ENCODE measurements at places on chromosomes 6 and 20.

DNA sequence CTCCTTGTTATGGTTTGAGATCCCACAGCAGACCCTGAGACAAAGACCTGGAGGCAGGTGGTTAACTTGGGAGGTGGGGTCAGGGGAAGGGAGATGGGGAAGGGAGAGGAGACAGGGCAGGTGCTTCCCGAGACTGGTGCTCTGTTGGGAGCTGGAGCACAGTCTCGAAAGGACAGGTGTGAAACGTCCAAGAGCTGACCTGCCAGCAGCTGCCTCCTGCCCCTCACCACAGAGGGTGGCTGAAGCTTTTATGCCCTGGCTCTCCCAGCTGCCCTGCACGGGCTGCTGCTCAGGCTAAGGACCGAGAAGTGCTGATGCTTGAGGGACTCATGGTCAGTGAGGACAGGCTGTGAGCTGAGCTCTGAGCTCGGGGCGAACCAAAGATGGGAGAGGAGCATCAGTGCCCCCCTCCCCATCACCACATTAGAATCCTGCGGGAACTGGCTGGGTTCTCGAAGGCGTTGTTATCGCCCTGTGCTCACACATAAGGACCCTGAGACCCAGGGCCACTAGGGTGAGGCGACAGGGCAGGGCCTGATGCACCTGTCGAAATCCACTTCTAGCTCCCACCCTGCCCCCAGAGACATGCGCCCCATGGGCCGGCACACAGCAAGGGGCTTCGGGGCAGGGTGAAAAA lies 25.3 kb upstream of the CD93 start:
- DNase-seq: no peak

DNA sequence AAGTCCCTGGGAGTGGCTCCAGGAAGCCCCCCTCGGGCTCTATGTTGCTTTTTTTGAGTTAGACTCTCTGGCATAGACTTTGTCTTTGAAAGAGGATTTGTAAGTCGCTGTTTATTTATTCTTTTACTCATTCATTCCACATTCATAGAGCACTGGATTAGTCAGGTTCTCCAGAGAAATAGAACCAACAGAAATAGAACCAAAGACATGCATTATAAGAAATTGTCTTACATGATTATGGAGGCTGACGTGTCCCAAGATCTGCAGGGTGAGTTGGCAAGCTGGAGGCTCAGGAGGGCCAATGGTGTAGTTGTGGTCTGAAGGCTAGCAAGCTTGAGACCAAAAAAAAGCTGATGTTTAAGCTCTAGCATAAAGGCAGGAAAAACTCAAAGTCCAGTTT lies 98.3 kb upstream of the CHD6 start:
- no peak for DNase-seq

DNA sequence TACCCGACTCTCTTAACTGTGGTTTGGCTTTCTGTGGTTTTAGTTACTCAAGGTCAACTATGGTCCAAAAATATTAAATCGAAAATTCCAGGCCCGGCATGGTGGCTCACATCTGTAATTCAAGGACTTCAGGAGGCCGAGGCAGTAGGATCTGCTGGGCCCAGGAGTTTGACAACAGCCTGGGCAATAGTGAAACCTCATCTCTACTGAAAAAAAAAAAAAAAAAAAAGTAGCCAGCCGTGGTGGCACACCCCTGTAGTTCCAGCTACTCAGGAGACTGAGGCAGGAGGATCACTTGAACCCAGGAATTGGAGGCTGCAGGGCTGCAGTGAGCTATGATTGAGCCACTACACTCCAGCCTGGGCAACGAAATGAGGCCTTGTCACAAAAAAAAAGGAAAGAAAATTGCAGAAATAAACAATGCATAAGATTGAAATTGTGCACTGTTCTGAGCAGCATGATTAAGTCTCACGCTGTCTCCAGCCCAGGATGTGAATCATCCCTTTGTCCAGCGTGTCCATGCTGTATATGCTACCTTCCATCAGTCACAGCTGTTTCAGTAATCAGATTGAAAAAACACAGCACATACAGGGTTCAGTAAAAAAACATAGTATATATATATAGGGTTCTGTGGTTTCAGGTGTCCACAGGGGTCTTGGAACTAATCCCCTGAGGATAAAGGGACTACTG lies 40.7 kb downstream of the RGS17 start:
- peak; percentile 35 for DNase-seq

GRCh38 chr6:42423244-42423643 lies 28.5 kb downstream of the TRERF1 start:
- DNase-seq: no peak

DNA sequence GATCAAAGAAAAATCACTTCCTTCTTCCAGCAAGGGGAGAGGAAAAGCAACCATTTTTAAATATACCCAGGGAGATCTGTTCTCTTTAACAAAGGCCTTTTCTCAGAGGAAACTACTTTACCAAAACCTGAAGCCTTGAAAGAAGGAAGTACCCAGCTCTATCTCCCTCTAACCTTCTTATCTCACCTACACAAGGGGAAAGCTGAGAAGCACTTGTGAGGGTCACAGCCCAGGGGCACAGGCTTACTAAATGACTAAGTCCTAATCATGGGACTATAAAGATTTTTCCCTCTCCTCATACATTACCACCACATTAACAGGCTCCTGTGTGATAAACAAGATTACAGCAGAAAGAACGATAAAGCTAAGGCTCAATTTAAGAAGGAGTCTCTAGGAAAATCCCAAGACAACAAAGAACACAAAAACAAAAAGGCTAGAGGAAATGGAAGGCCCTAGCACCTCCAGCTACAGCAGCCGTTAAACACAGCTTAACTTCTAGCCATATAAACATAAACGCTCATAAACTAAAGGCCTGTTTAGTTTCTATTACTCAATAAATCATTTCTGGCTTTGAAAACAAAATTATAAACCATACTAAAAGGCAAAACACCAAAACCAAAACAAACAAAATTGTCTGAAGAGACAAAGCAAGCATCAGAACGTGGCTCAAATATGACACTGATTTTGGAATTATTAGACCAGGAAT lies 284.9 kb upstream of the ECI2 start:
- no peak for DNase-seq

DNA sequence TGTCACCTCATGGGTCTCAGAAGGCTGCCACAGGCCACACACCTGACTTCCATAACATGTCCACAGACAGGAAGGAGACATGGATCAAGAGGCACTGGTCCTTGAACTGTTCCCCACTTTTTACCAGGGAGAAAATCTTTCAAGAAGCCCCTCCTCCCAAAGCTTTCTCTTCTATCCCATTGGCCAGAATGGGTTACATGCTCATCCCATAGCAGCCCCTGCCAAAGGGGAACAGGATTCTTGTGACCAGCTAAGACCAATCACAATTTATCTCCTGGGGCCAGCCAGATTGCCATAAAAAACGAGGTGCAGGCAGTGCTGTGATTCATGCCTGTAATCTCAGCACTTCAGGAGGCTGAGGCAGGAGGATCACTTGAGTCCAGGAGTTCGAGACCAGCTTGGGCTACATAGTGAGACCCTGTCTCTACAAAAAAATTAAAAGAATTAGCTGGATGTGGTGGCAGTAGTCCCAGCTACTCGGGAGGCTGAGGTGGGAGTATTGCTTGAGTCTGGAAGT lies 59.4 kb downstream of the TMEM242 start:
- DNase-seq: no peak

GRCh38 chr20:52402950-52403349 lies 211.4 kb upstream of the ZFP64 start:
- DNase-seq: no peak

- peak; percentile 34 for DNase-seq
Measured at GRCh38 chr6:6749702-6750491, 161.4 kb downstream of the LY86 start.

- no peak for DNase-seq
Measured at GRCh38 chr6:51996296-51996947, 91.0 kb downstream of the PKHD1 start.

DNA sequence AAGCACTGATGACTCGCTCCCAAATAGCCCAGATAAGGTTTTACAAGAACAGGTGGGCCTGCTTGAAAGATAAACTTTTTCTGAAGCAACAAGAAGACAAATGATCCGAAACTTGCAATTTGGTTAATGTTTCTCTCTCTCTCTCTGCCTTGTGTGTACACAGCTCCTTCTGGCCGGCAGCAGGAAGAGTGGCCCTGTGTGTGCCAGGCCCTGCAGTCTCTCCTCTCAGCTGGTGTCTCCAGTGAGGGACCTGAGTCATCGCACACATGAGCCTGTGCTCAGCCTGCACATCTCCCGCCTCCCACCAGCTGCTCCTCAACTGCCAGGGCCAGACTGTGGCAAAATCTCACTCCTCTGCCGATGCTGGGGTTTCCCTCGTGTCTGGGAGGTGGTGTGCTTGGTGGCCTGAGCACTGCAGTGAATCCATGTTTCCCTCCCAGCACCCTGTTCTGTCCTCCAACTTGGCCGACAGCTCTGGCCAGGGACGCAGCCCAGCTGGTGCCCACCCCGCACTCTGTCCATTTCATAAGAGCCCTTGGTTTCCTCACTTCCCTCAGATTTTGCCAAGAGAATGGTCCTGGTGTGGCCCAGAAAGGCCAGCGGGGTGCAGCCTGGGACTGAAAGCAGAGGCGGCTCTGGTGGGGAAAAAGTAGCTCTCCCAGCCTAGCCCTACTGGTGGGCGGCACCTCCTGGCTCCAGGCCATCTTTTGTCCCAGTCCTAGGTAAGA lies 49.4 kb downstream of the ERMARD start:
- DNase-seq: no peak

DNA sequence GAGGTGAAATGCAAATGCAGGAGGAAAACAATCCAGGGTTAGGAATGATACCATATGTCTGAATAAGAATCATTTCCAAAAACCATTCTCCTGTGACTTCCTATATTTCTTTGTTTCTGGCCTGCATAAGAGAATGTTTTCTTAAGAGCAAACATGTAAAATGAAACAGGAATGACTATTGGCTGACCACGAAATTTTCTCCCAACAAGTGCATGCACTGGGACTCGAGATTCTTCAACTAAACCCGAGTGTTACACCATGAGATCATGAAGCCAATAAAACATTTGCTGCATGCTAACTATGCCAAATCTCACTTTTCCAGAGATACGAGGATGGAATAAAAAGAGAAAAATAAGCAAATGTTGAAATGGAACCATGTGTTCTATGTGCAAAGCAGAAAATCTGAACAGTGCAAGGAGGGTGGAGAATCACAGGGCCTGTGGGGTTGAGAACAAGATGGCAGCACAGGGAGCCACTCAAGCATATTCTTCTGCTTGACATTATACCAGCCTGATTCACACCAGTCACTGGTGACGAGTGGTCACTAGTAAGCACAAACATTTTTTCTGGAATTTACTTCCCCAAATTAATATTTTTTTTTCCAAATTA lies 212.2 kb upstream of the FOXA2 start:
- no peak for DNase-seq

DNA sequence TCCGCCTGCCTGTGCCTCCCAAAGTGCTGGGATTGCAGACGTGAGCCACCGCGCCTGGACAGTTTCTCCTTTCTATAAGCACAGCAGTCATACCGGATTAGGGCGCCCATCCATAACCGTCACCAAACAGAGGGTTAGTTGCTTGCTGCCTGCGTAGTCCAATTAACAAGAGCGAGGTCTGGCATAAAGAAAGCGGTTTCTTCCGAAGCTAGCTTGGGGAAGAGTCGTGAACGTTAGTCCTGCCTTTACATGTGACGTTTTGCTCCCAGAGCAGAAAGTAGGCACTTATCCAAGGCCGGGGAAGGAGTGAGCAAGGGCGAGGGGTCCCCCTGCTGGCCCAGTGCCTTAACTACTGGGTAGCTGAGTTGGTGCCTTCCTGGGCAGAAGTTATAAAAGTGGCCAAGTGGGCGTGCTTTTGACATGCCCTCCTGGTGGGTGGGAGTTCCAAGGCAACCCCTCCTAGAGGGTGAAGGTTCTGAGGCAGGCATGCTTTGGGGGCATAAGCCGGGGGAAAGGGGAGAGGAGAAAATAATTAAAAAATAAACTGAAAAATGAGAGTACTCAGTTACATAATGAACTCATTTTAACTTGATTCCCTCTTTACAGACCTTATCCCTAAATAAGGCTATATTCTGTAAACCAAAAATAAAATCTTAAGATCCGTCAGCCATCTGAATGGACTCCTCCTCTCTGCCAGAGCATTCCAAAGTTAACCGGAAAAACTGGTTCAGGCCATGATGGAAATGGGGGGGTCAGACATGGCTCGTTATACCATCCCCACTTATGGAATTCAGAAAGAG lies 88.0 kb downstream of the FAM217A start:
- DNase-seq: peak; percentile 73

DNA sequence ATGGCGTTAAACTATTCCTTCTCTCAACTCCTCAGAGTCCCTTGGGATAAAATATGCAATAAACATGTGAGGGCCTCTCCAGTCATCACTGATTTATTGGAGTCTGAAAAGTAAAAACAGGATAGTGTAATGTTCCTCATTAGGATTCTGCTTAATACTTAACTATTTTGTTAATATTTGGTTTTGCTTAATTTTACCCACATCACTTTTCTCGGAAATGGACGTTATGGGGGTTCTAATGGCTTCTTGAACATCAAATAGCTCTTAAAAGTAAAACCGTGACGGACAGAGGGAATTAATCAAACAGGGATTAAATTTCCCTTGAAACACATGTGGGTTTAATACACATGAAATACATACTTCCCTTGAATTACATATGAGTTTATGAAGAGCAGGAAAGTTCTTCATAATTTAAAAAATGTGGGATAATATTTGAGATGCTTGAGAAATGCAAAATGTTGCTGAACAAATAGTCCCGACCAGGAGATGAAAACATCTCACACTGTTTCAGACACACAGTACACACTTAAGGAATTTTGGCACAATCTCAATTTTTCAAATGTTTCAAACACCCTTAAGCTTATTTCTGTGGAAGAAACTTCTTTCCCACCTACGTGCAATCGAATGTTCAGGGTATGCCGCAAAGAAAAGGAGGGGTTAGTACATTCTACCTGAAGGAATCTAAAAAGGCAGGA lies 38.4 kb upstream of the EIF2S2 start:
- no peak for DNase-seq

DNA sequence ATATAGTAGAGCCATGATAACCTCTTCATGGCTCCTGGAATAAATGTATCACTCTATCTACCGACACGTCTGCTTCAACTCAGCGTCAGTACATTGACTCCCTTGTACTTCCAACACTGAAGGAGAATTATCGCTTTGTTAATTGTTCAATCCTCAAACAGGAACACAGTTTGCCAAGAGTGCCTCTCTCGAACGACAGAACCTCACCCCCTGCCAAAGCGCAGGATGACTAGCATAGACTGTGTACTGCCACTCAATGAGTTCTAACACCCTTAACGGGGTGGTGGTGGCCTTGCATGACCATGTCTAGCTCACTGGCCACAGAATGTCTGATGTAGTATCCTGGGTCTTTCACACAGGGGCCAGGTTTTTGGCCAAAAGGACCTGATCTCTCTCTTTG lies 81.4 kb upstream of the HEY2 start:
- DNase-seq: no peak
